Fibroblast of the aortic adventitia (primary cell): ENCODE measurements at places on chromosomes 13 and 19.
A peak's percentile ranks its signal among the peaks of the same experiment; 100 is the strongest.

DNA sequence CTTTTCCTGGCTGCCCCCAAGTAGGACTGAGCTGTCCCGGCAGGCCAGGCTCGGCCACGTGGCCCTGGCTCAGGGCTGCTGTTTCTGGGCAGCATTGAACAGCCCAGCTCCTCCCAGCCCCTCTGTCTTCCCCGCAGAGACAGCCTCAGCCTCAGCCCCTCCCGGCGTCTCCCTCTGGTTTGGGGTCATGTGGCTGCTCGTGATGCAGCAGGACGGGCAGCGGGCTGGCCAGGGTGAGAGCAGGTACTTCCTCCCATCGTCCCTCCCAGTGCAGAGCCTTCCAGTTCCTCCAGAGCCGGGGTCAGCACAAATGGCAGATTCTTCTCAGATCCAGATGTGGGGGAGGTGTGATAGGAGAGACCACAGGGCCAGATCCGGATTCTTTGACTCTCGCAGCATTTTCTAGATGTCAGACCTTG, 114.6 kb downstream of the KDM4B start:
- DNase-seq, result peak; percentile 49

DNA sequence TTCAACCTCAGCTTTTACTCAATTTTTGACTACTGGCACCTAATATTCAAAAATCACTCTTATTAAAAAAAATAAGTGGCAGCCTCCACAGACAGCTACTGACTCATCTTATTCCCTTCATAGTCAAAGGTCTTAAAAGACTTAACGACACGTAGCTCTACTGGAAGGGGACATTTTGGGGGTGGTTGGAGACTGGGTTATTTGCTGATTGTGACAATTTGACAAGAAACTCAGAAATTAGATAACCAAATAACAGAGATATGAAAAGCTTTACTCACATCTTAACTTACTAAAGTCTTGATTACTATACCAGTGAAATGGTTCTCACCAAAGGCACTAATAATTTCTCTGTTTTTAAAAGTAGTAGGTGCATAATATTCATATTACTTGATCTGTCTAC, 25.7 kb downstream of the UGGT2 start:
- DNase-seq, result no peak

DNA sequence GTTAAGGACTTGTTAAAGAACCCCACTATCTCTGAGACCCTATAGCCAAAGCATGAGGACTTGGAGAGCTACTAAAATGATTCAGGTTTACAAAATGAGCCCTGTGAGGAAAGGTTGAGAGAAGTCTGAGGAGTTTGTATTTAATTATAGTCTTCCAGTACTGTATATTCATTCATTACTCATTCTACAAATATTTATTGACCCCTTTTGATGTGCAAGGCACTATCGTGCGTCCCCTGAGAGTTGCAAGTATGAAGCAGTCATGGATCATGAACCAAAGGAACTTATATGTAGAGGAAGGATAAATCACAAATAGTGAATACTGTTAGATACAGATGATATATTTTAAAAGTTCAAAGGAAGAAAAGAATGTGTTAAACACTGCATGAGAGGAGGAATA, 84.4 kb downstream of the DNAJC15 start:
- DNase-seq, result peak; percentile 33

DNA sequence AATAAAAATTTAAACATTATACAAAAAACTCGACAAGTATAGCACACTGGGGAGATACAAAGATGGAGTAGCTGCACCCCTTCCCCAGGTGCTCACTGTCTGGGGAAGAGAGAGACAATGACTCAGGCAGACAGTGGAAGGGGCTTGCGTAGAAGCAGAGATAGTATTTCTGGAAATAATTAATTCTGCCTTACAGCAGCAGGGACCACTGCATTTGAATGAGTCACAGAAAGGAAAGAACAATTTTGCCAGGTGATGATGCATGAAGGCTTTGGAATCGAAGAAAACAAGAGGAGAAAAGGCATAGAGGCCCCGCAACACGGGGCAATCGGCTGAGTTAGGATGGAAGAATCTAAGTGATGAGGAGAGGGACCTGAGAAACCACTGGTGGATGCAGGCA, 447.4 kb downstream of the EFNB2 start:
- no peak for DNase-seq

DNA sequence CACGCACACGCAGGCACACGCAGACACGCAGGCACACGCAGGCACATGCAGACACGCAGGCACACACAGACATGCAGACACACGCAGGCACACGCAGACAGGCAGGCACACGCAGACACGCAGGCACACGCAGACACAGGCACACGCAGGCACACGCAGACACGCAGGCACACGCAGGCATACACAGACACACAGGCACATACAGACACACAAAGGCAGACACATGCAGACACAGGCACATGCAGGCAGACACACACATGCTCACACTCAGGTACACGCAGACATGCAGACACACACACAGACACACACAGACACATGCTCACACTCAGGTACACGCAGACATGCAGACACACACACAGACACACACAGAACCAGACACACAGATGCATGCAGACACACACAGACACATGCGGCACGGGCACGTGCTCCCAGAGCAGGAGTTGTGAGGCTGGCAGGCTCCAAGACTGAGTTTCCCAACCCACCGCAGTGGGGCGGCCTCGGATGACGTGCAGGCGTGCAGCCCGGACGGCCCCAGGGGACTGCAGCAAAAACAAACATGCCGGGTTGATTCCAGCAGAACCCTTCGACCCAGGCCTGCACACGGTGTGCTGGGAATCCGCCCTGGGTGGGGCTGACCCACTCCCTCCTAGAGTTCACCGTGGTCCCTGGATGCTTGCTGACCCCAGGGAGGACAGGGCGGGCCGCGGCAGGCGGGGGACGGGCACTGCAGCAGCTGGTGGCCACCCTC, 100.0 kb downstream of the GADD45B start:
- peak; percentile 95 for DNase-seq

DNA sequence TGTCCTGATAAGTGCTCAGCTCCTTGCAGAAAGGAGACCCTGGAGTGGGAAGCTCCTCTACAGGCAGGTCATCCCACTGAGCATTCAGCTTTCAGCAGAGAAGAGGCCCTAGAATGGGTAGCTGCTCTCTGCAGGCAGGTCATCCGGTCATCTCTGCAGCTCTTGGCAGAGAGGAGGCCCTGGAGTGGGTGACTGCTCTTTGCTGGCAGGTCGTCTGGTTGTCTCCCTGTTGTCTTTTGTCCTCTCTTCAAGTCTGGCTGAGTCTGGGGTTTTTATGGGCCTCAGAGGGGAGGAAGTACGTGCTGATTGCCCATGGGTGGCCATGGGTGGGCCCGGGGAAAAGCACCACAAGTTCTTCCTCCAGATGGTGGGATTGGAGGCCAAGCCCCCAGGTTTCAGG, 250.3 kb upstream of the EDNRB start:
- DNase-seq, result no peak

GRCh38 chr13:42272804-42273175, 838 bp downstream of the AKAP11 start:
- DNase-seq, result peak; percentile 20

GRCh38 chr19:7930765-7931164, 4.8 kb upstream of the CTXN1 start:
- DNase-seq, result no peak

- DNase-seq, result no peak
Observed at GRCh38 chr13:21297447-21297846, 121.0 kb downstream of the MRPL57 start.

GRCh38 chr19:50536662-50537305, 23.1 kb upstream of the ASPDH start:
- DNase-seq, result no peak

- DNase-seq, result no peak
Observed at GRCh38 chr19:45825917-45826893, 11.1 kb upstream of the RSPH6A start.

GRCh38 chr13:113565526-113566226, 18.9 kb upstream of the TFDP1 start:
- DNase-seq, result no peak

- DNase-seq, result no peak
Observed at GRCh38 chr19:13844130-13844631, 32.8 kb upstream of the NANOS3 start.

GRCh38 chr19:33859016-33859415, 62.3 kb downstream of the KCTD15 start:
- DNase-seq, result no peak

- peak; percentile 12 for DNase-seq
Observed at GRCh38 chr19:15538774-15539173, 30.4 kb downstream of the CYP4F22 start.

- no peak for DNase-seq
Observed at GRCh38 chr19:1762243-1763117, 9.2 kb downstream of the ONECUT3 start.

DNA sequence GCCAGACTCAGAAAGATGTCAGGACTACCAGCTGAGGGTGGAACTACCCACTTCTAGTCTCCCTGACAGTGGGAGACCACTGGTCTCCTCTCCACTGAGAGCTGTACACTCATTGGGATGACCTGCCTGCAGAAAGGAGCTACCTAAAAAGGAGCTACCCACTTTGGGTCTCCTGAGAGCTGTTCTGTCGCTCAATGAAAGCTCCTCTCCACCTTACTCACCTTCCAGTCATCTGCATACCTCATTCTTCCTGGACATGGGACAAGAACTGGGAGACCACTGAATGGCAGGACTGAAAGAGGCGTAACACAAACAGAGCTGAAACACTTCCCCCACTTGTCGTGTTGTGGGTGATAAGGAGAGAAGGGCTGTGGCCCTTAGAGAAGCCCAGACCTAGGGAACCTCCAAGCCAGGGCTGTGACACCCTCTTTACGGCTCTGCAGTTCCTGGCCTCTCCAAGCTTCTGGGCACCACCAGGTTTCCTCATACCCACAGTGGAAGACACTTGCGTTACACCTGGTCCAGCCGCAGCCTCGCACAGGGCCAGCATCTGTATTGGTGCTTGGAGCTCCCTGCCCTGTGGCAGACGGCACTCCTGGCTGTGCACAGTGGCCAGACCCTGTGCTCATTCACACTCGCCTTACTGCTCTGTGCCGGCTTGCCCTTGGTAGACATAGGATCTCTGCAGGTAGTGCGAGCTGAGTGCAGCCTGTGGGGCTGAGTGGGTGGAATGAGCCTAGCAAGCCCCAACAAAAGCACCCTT, 54.9 kb upstream of the SLITRK6 start:
- DNase-seq, result no peak

- no peak for DNase-seq
Observed at GRCh38 chr19:41324231-41324702, 14.3 kb downstream of the CCDC97 start.

GRCh38 chr19:10335352-10335985, 2.1 kb upstream of the RAVER1 start:
- DNase-seq, result no peak
